ENCODE measurements at places on chromosomes 16 and 17.

- no peak for DNase-seq
Observed at GRCh38 chr16:77531752-77532151, 96.9 kb upstream of the ADAMTS18 start.

- DNase-seq = no peak
Observed at GRCh38 chr17:50458701-50459676, 9.7 kb downstream of the CHAD start.

- DNase-seq = peak; percentile 91
Observed at GRCh38 chr17:38464723-38465390, 36.6 kb downstream of the ARHGAP23 start.

DNA sequence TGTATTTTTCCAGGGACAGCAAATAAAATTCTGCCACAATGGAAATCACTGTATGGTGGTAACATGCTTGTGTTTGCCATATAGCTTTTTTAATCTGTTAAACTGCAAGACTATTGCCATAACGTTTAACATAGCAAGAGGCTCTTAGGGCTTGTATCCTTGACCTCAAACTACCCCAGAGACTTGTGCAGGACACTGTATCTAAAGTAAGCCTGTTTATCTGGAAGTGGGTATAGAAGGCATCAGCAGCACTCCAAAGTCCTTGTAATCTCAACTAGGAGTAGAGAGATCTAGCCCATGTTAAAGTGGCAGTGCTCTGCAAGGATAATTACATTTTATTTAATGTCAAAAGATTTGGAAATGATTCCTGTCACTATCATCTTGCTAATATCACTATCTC, 1424.1 kb downstream of the CDH11 start:
- DNase-seq = no peak

DNA sequence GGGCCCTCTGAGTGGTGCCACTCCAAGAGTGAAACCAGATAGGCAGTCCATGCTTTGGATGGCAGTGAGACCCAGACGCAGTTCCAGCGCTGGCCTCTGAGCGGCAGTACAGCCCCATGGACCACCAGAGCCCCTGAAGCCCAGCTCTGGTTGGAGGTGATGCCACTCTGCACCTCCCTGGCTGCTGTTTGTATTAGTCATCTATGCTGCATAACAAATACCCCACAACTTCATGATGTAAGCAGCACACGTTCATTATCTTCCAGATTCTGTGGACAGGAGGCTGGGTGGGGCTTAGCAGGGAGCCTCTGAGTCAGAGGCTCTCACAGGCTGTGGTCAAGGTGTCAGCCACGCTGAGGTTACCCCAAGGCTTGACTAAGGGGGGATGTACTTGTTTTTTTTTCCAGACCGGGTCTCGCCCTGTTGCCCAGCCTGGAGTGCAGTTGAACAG, 5.1 kb upstream of the NME4 start:
- no peak for DNase-seq

GRCh38 chr17:46915596-46915995, 7.4 kb upstream of the GOSR2 start:
- DNase-seq = no peak

Data from cerebellum (tissue), 4 donors.